ENCODE measurements at places on chromosomes 5 and 9.

DNA sequence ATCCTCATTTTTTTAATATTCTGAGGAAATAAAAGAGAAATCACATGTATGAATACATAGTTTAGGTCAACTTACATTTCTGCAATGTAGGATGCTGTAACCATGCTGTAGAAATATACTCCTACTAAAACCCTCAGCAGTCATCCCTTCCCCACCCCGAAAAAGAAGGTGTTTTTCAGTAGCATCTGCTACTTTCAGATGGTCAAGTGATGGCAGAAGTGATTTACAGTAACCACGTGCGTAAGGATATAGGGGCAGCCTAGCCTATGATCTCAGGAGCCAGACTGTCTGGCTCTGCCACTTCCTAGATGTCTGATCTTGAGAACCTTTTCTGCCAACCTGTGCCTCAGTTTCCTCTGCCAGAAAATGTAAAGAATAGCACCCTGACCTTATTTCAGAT is 26.0 kb upstream of the SYK start:
- no peak for DNase-seq

- DNase-seq: no peak
These were observed 172.1 kb upstream of the GAS1 start for GRCh38 chr9:87119328-87119881.

- DNase-seq: peak; percentile 22
These were observed 243.6 kb downstream of the DENND1A start for GRCh38 chr9:123686131-123686828.

DNA sequence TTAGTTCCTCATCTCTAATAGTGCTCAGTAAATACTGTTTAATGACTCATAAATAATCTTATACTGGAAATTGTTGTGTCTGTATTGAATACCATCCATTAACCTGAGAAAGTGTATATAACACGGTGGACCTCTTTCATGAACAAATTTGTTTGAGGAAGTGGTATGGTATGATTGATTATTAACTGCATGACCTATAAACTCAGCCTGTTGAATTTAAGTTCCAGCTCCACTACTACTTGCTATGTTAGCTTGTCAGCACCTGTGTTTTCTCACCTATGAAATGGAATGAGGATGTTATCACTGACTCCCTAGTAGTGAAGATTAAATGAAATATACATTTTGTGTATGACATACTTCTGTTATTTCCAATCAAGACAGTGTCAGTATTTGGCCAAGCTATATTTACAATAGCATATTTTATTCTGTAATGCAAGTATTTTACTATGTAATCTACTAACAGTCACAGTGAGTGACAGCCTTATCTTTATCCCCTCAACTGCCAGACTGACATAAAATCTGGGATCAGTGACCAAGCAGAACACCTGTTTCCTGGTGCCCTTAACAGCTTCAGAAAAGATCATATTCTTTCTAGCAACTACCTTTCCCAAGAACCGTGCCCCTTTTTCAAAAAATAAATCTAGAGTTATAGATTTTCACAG is 77.3 kb upstream of the ITGA1 start:
- DNase-seq: no peak

GRCh38 chr5:173853370-173854131 is 34.6 kb upstream of the CPEB4 start:
- no peak for DNase-seq

- DNase-seq: no peak
These were observed 122.6 kb downstream of the BOD1 start for GRCh38 chr5:173493846-173494245.

DNA sequence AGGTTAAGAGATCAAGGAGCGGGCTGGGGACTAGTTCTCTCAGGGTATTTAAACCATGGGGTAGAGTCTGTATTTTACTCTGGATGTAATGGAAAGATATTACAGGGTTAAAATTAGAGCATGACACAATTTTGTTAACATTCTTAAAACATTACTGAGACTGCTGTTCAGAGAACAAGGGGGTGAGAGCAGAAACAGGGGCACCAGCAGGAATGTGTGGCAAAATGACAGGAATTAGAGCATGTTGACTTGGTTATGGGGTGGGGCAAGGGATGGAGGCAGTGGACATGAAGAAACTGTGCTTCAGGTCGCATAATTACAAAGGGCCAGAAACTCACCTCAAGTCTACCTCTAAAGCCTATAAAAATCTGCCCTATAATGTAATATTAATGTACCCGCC is 75.0 kb downstream of the TMEM232 start:
- no peak for DNase-seq

GRCh38 chr5:61071526-61071925 is 90.7 kb downstream of the SMIM15 start:
- no peak for DNase-seq

DNA sequence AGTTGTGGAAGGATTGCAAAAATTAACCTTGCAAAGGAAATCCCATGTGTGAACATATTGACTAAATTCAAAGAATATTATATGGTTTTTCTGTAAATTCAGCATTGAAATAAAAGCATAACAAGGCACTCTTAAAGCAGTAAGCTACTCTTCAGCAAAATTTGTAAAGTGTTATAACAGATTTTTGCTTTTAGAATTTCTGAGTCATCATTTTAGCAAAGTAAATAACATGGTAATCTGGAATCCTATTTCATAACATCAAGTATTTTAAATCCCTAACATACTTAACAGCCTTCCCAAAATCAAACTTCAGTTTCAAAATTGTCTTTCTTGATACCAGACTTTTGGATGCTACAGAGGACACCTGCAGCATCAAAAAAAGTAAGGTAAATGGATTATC is 436.0 kb upstream of the CDH9 start:
- DNase-seq: no peak

GRCh38 chr9:106321394-106322180 is 541.4 kb upstream of the ZNF462 start:
- DNase-seq: no peak

- no peak for DNase-seq
These were observed 70.2 kb downstream of the SEMA4D start for GRCh38 chr9:89427621-89428221.

DNA sequence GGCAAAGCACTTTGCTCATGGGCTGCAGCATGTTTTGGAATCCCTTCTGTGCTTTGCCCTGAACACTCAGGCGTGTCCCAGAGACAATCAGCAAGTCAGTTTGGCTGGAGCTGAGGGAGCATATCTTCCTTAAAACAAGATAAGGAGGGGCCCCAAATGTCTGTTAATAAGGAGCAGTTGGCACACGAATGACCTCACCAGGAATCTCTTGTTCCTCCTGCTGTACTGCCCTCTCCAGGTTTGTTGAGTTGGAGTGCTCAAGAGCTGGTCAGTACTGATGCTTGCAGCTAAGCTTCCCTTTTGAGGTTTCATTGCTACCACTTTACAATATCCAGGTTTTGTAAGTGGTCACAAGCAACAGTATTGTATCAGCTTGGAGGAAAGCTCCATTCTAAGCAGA is 101.3 kb upstream of the EGFLAM start:
- DNase-seq: no peak

DNA sequence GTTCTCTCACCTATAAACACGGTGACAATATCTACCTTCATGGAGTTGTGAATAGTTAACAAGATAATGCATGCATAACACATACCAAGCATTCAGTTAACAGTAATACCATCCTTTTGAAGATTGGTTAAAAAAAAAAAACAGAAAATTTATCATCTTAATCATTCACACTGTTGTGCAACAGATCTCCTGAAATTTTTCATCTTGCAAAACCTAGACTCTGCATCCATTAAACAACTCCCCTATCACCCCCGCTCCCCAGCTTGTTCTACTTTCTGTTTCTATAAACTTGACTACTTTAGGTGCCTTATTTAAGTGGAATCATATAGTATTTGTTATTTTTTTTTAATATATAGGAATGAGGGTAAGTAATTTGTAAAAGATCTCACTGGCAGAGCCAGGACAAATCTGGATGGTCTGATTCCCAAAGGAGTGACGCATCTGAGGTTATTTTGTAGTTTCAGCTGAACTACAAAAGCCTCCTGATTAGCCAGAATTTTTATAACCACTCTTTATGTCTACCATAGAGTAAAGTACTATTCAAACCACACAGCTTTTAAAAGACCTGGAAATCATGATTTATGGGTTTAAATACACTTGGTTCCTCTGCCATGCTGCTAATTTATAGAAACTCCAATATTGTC is 93.0 kb downstream of the FANCC start:
- DNase-seq: no peak

GRCh38 chr5:4929092-4929655 is 211.0 kb upstream of the ADAMTS16 start:
- no peak for DNase-seq

- DNase-seq: no peak
These were observed 6.6 kb upstream of the ZNF608 start for GRCh38 chr5:124752854-124753720.

DNA sequence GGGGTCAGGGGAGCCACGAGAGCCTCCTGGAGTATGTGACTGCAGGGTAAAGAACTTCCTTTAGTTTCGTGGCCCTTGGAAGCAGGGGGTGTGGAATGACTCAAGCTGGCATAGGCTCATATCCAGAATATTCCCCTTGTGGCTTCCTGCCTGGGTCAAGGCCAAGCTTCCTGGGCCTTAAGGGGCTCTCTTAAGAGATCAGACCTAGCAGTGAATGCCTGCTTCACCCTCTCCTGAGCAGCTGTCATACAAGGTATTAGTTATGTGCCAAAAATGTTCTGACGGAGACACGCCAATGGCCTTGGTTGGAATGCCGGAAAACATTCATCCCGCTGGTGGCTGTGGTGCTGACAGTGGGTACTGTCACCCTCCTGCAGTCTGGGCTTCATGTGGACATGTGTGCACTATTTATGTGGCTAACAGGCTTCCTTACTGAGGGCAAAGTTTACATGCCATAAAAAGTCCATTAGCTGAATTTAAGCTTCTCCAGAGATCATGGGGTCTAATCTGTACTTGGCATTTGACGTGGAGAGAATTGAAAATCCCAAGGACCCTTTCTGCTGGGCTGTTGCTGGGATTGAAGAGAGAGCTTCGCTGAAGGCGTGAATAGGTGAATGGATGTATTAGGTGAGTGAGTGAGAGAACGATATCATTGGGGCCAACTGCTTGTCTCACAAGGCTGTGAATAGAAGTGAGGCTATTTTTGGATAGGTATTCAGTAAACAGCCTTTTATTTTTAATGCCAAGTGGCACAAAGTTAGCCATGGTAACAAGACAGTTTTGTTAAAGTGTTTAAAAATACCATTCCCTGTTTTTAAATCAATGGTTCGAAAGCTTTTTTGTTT is 156.8 kb downstream of the MACROH2A1 start:
- DNase-seq: no peak

DNA sequence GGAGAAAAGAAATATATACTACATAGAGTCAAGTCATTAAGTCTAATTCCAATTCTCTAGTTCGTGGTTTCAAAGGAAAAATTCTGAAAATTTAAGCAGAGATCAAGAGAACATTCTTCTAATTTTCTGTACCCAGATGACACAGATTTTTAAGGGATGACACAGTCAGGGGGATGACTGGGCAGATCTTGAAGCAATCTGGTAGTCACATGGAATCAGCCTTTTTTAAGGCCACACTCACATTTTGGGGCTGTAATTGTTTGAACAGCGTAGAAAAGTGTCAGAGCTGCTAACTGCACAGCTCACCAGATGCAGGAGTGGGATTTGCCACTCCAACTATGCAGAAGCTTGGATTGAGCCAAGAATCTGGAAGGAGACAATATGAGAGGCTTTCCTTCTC is 20.4 kb downstream of the PDE4D start:
- DNase-seq: no peak

DNA sequence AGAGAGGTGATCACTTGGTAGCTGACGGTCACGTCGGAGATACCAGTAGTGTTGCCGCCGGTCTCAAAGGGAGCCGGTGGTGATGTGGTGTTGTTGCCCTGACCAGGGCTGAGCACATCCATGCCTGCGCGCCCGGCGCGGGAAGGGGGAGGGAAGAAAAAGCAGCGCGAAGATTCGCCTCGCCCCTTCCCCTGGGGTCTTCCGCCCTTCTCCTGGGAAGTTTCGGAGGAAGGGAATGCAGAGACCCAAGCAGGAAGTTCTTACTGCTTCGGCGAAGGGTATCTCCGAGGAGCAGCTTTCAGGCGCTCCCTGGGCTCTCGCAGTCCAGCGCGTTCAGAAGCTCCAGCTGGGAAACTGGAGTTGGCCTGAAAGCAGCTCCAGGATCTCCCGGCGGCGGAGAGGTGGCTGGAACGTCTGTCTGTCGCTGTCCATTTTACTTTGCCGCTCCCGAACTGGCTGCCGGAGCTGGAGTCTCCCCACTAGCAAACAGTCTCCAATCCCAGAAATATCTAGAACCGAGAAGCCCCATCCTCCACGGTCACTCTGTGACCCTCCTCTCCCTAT is 565 bp downstream of the HTR1A start:
- no peak for DNase-seq

- DNase-seq: no peak
These were observed 929.7 kb upstream of the SEMA6A start for GRCh38 chr5:117504305-117504704.

GRCh38 chr5:74127381-74128320 is 501.7 kb downstream of the ARHGEF28 start:
- no peak for DNase-seq

- DNase-seq: no peak
These were observed 24.9 kb upstream of the ADRA1B start for GRCh38 chr5:159891371-159891770.

DNA sequence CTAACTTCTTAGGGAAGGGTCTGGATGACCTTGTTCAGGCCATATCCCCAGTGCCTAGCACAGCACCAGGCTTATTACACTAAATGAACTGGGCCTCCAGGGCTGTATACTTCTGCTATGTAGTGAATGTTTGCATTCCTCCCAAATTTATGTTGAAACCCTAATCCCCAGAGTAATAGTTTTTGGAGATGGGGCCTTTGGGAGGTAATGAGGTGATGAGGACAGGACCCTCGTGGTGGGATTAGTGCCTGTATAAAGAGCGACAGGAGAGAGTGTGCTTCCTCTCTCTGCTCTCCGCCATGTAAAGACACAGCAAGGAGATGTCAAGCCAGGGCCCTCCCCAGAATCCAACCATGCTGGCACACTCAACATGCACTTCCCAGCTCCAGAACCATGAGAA is 148.3 kb downstream of the SEC61B start:
- DNase-seq: no peak

DNA sequence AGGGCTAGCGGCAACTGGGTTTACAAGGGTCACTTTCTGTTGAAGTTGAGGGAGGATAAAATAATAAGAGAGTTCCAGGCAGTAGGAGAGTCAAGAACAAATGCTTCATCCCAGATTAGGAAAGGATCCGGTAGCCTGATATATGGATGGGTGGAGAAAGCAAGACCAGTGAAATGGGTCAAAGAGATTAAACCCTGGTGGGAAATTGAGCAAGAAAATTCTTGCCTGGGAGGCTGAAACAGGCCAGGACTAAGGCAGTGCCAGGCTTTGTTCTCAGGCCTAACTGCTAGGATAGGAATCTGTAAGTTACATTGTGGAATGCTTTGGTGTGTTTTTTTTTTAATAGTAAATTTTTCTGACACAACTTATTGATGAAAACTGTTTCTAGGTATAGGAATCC is 257.4 kb upstream of the RFX3 start:
- DNase-seq: no peak

DNA sequence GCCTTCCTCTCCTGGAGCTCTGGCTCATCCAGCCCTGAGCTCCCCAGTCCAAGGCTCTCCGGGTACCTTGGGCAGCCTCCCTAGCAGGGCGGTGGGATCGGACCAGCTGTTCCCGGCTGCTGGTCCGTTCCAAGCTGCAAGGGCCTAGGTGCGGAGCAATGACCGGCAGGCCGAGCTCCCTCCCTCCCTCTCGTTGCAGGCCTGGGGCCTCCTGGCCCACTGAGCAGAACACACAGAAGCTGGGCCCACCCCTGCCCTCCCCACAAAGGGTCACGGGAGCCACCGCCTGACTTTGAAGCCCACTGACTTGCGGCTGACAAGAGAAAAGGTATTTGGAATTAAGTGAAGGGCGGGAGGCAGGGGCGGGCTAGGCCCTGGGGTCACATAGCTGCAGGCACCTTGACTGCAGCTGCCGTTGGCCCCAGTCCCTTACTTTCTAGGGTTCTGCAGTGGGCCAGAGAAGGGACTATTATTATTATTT is 104.7 kb upstream of the IER5L start:
- DNase-seq: no peak

All from epithelial cell of prostate (primary cell).